Activated CD4-positive, alpha-beta T cell treated with anti-CD3 and anti-CD28 coated beads for 36 hours (primary cell): ENCODE measurements at places on chromosomes 3 and 15.

DNA sequence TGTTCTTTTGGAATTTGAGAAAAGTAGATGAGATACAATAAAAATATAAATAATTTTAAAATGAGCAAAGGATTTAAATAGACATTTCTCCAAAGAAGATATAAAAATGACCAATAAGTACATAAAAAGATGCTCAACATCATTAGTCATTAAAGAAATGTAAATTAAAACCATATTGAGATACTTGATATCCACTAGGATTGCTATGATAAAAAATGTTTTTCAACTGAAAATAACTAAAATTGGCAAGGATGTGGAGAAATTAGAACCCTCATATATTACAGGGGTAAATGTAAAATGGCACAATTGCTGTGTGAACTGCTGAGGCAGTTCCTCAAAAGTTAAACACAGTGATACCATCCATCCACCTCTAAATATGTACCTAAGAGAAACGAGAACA is 38.8 kb downstream of the LRRFIP2 start:
- no peaks in the 10 kb centered on the region for H3K27me3 ChIP-seq
- no peak for DNase-seq

DNA sequence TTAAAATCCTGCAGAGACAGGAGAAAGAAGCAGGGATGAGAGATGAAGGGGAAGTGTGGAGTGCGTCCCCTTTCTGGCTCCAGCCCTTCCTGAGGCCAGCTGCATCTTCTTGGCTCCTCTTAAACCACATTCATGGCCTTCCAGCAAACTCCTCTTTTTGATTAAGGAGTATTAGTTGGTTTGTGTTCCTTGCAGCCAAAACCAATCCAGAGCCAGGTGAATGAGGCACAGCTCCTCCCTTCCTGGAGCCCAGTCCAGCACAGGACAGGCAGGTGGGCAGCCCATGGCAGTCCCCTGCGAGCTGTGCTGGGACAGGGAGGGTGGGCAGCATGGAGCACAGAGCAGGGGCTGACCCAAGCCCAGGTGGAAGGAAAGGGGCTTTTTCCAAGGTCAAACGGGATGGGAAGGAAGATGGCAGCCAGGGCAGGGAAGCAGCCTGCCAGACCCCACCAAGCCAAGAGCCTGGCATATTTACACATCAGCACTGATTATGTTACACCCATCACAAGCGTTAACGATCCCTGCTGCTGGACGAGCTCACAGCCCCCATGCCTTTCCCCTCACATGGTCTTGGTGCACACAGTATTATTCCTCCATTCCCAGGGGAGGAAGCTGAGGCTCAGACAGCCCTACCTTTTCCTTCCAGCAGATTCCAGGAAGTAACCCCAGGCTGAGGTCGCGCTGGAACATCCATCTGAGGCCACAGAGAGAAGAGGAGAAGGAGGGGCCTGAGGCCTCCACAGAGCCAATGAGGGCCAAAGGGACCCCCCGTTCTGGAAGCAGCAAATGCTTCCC is 175.6 kb downstream of the SMAD6 start:
- no peak overlapping the region for H3K27ac ChIP-seq
- no peak overlapping the region for H3K4me3 ChIP-seq
- peaks cover 2% of the 10 kb centered on the region for H3K27me3 ChIP-seq
- H3K36me3 ChIP-seq, result no peaks in the 10 kb centered on the region
- no peak for DNase-seq

DNA sequence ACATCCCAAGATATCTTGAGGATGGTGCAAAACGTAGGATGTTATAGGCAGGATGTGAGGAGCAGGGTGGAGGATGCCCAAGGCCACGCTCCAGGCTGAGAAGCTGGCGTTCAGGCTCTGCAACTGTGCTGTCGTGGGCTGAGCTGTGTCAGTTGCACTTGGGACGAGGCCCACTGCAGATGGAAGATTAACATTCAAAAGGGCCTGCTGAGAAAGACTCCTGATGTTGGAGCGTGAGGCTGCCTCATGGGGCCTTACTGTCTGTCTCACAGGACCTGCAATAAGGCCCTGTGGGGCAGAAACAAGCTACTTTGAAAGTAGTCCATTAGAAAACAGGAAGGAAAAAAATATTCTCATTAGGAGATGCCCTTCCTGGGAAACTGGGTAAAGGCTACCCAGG is 60.6 kb upstream of the SEC61A1 start:
- no peak for DNase-seq
- H3K27me3 ChIP-seq, result peaks cover under 1% of the 10 kb centered on the region
- H3K27ac ChIP-seq, result no peak overlapping the region
- H3K4me3 ChIP-seq, result no peak overlapping the region
- H3K36me3 ChIP-seq, result no peaks in the 10 kb centered on the region

DNA sequence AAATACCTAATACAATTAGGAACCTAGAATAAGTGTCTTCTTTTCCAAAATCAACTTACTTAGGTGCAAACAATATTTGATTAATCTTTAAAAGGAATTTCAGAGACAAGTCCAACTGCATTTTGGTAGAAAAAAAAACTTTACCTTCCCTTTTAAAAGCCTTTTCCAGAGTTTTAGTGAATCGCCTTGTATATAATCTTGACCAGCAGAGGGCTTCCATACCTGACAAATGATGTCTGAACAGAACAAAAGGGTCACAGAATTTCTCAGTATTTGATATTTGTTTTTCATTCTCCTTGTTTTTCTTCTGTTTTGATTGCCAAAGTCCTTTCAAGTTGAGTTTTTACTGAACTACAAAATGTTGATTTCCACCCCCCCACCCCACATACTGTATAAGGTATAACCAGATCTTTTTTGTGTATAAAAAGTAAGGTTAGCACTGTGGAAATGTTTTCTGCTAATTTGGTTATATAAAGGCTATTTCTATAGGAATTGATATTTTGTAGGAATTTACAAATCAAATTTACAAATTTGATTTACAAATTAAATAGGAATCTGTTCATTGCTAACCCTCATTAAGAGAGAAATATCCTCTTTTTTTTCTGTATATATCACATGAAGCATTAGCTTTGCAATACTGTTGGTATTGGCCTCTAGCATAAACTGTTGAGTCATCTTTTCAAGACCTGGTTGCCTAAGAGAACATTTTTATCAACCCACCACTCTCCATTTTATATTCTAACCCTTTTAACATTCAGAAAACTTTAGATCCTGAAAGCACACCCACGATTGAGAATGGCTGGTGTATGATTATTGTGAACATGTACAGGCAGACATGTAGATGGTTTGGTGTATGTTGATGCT is 464.1 kb upstream of the RARB start:
- H3K4me3 ChIP-seq, result no peak overlapping the region
- no peaks in the 10 kb centered on the region for H3K4me1 ChIP-seq
- H3K27me3 ChIP-seq, result no peaks in the 10 kb centered on the region
- H3K27ac ChIP-seq, result no peak overlapping the region

DNA sequence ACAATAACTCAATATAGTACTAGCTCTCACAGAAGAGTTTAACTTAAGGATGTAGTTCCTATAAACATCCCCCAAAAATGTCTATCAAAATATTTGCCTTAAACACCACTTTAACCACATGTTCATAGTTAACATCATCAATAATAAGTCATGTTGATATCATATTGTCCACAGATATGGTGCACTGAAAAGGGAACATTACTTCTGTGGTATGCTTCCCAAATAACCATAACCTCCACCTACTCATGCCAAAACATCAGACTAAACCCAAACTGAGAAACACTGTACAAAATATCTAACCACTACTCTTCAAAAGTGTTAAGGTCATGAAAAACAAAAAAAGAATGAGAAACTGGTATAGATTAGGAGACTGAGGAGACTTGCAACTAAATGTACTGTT is 32.9 kb downstream of the SLC4A7 start:
- H3K27me3 ChIP-seq, result no peaks in the 10 kb centered on the region
- peaks cover 23% of the 10 kb centered on the region for H3K36me3 ChIP-seq
- no peak overlapping the region for H3K27ac ChIP-seq
- H3K4me1 ChIP-seq, result peaks cover 44% of the 10 kb centered on the region
- DNase-seq, result no peak

- H3K27ac ChIP-seq, result no peak overlapping the region
- DNase-seq, result no peak
- H3K27me3 ChIP-seq, result peaks cover 16% of the 10 kb centered on the region
- H3K4me3 ChIP-seq, result no peak overlapping the region
- peaks cover 12% of the 10 kb centered on the region for H3K4me1 ChIP-seq
These were observed 27.8 kb upstream of the NR2E3 start for GRCh38 chr15:71782422-71783165.

- H3K4me1 ChIP-seq, result peaks cover 42% of the 10 kb centered on the region
- DNase-seq, result no peak
- H3K27ac ChIP-seq, result no peak overlapping the region
- H3K36me3 ChIP-seq, result peaks cover under 1% of the 10 kb centered on the region
- no peaks in the 10 kb centered on the region for H3K27me3 ChIP-seq
- H3K4me3 ChIP-seq, result no peak overlapping the region
These were observed 103.7 kb downstream of the IQSEC1 start for GRCh38 chr3:12969486-12969885.

- no peaks in the 10 kb centered on the region for H3K36me3 ChIP-seq
- no peaks in the 10 kb centered on the region for H3K4me1 ChIP-seq
These were observed 50.0 kb downstream of the PRKAR2A start for GRCh38 chr3:48797626-48798025.

DNA sequence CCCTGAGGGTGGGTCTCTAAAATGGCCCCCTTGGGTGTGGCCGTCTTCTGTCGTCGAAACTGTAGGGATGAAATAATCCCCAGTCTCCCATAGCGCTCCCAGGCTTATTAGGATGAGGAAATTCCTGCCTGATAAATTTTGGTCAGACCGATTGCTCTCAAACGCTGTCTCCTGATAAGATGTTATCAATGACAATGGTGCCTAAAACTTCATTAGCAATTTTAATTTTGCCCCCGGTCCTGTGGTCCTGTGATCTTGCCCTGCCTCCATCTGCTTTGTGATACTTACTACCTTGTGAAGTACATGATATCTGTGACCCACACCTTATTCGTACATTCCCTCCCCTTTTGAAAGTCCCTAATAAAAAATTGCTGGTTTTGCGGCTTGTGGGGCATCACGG is 5.1 kb upstream of the RAB7A start:
- H3K4me1 ChIP-seq, result peaks cover 30% of the 10 kb centered on the region
- H3K4me3 ChIP-seq, result no peak overlapping the region
- DNase-seq, result no peak
- no peak overlapping the region for H3K27ac ChIP-seq
- peaks cover 3% of the 10 kb centered on the region for H3K36me3 ChIP-seq

DNA sequence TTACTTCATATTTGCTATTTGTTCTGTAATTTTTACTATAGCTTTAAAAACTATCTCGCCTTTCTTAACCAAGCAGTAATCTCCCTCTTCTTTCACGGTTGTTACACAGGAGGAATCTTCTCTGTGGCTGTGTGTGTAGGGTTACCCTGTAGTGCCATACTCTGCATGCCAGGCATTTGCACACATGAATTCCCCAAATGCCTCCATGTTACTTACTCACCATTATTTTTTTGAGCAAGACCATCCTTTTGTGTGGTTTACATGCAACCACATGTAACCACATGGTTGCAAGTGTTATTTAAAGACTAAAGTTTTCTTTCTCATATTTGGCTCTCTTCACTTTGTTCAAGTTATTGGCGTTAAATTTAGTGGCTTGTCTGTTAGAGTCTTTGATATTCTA is 45.5 kb downstream of the HPS3 start:
- H3K36me3 ChIP-seq, result peaks cover 32% of the 10 kb centered on the region
- H3K4me3 ChIP-seq, result no peak overlapping the region
- peak; percentile 32 for DNase-seq

DNA sequence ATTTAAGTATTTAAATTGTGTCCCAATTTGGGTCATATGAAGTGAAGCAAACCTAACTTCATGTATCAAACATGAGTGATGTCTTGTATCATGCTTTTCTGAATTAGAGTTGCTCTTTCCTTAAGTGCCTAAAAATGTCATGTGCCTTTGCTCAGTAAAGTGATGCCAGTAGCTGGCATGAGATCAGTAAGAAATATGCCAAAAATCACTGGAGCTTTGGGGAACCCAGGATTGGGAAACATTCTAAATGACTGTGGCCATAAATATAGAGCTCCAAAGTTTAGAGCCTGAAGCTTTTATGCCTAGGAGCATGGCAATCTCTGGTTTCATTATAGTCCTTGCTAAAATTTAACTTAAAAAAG is 33.8 kb downstream of the RBMS3 start:
- no peak overlapping the region for H3K27ac ChIP-seq
- no peaks in the 10 kb centered on the region for H3K36me3 ChIP-seq
- DNase-seq, result no peak
- H3K4me3 ChIP-seq, result no peak overlapping the region
- H3K4me1 ChIP-seq, result no peaks in the 10 kb centered on the region

- DNase-seq, result no peak
- H3K4me1 ChIP-seq, result no peaks in the 10 kb centered on the region
- no peak overlapping the region for H3K4me3 ChIP-seq
- no peak overlapping the region for H3K27ac ChIP-seq
- peaks cover 17% of the 10 kb centered on the region for H3K27me3 ChIP-seq
- no peaks in the 10 kb centered on the region for H3K36me3 ChIP-seq
These were observed 99.8 kb upstream of the CPNE4 start for GRCh38 chr3:132134611-132135010.

- H3K36me3 ChIP-seq, result peaks cover 20% of the 10 kb centered on the region
- DNase-seq, result no peak
- no peaks in the 10 kb centered on the region for H3K27me3 ChIP-seq
- no peak overlapping the region for H3K4me3 ChIP-seq
- no peak overlapping the region for H3K27ac ChIP-seq
These were observed 15.0 kb downstream of the RNF111 start for GRCh38 chr15:59002418-59002859.

GRCh38 chr3:68059628-68060152 is 405.3 kb upstream of the SUCLG2 start:
- peaks cover 52% of the 10 kb centered on the region for H3K4me1 ChIP-seq
- no peaks in the 10 kb centered on the region for H3K27me3 ChIP-seq
- H3K4me3 ChIP-seq, result no peak overlapping the region
- H3K36me3 ChIP-seq, result no peaks in the 10 kb centered on the region

- no peak within 1 kb of the TSS for H3K4me3 ChIP-seq
- peaks cover 3% of the 10 kb centered on the region for H3K4me1 ChIP-seq
- H3K36me3 ChIP-seq, result no peaks in the 10 kb centered on the region
- peaks cover 37% of the 10 kb centered on the region for H3K27me3 ChIP-seq
These were observed at the start of gene RASL12 for GRCh38 chr15:65067645-65068402. Gene RASL12 (minus strand): TSS chr15:65067991. CDS start chr15:65067835, 156 bp downstream.

DNA sequence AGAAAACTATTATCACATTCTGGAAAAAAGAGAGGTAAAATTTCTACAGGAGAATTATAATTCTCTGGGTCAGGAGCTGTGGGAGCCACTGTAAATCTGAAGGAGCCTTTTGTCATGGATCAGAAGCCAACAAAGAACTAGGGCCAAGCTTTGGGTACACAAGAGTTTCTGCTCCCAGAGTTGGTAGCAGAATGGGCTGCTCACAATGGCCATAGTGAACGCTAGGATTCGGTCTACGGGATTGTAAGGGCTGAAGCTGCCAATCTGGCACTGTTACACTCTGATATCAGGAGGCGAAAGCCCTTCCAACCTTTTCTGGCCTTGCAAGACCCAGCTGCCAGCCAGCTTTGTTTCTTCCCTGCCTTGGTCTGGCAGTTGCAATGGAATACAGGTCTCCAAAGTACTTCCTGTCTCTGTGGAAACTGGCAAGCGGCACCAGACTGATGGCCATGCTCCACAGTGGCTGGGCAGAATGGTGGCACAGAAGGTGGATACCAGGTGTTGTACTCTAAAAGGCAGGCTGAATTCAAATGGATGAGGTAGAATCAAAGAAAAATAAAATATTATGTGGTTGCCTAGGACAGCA is 831.7 kb downstream of the CADM2 start:
- no peak for DNase-seq
- no peaks in the 10 kb centered on the region for H3K36me3 ChIP-seq
- no peak overlapping the region for H3K4me3 ChIP-seq
- H3K27ac ChIP-seq, result no peak overlapping the region
- H3K27me3 ChIP-seq, result no peaks in the 10 kb centered on the region
